Stimulated activated CD4-positive, alpha-beta T cell treated with anti-CD3 and anti-CD28 coated beads, Interleukin-12 subunit alpha, Interleukin-12 subunit beta, amount 100 ng/mL, for 4 hours (primary cell): ENCODE measurements at places on chromosomes 12 and 14.

GRCh38 chr12:1540690-1541089 lies 53.7 kb downstream of the FBXL14 start:
- DNase-seq: no peak

- DNase-seq: no peak
These were observed 64.5 kb upstream of the STK38L start for GRCh38 chr12:27179400-27180214.

DNA sequence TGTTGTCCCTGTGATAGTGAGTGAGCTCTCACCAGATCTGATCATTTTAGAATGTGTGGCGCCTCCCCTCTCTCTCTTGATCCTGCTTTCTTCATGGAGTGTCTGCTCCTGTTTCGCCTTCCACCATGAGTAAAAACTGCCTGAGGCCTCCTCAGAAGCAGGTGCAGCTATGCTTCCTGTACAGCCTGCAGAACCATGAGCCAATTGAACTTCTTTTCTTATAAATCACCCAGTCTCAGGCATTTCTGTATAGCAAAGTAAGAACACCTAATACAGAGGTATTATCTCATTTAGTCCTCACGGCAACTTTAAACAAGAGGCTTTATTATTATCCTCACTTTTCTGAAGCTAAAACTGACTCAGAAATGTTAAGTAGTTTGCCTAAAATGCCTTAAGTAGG lies 81.3 kb upstream of the BTG1 start:
- DNase-seq: no peak

DNA sequence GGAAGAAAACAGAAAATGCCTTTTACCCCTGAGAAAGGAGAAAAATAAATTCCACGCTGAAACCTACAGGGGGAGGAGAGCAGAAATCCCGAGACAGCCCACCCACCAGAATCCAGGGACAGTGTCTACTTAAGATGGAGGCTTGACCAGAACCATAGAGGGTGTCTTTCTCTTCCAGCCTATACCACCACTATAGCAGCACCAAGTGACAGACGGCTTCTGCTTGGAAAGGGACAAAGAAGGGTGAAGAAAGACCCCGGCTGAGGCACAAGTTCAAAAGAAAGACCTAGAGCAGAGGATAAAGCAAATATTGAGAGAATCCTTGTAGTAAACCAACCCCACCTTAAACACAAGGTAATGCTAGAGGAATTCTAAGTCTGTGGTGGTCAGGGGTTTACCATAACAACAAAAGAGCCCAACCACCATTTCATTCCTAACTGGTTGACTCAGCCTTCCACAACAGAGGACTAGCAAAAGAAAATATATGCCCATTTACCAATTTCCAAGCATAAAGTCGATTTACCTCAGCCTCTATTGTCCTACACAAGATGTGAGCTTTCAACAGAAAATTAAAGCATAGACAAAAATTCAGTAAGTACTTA lies 105.3 kb upstream of the FOXG1 start:
- no peak for DNase-seq

DNA sequence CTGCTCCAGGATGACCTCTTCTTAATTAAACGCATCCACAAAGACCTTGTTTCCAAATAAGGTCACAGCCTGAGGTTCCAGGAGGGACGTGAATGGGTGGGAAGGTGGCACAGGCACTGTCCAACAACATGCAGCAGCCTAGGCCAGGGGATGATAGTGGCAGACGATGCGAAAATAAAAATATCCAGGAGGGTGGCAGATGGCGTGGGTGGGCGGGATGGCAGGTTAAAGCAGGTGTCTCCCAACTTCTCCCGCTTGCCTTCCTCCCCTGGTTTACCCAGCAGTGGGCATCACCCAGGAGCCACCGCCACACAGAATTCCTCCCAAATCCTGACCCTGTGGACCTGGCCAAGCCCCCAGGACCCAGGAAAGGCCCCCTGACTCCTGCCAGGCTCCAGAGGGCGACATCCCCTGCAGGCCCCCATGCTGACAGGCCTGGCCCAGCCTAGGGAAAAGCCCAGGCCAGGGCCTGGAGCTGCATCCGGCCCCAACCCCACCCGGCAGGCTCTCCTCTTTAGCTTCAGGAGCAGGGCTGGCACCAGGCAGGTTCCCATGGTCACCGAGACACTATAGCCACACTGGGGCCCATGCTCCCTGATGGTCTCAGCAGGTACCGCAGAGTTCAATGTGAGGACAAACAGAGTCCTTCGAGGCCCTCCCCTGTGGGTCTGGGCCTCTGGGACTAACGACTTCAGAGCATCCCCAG lies 9.7 kb downstream of the NCOR2 start:
- no peak for DNase-seq

- no peak for DNase-seq
These were observed 68.7 kb downstream of the RGS6 start for GRCh38 chr14:72000907-72001306.

DNA sequence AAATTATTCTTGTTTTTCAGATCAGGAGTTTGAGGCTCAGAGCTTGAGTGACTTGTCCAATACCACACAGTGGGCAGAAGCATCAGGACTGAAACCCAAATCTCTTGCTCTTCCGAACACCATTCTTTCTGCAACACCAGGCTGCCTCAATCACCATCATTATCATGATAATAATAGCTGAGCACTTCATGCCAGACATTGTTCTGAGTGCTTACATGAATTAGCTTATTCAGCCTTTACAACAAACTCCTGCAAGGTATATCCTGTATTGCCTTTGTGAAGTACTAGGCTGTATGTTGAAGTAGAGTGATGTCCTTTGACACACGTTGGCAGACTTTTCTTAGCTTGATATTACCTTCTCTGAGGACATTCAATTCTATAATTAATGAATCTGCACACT lies 257.4 kb upstream of the ATP2B1 start:
- DNase-seq: no peak

DNA sequence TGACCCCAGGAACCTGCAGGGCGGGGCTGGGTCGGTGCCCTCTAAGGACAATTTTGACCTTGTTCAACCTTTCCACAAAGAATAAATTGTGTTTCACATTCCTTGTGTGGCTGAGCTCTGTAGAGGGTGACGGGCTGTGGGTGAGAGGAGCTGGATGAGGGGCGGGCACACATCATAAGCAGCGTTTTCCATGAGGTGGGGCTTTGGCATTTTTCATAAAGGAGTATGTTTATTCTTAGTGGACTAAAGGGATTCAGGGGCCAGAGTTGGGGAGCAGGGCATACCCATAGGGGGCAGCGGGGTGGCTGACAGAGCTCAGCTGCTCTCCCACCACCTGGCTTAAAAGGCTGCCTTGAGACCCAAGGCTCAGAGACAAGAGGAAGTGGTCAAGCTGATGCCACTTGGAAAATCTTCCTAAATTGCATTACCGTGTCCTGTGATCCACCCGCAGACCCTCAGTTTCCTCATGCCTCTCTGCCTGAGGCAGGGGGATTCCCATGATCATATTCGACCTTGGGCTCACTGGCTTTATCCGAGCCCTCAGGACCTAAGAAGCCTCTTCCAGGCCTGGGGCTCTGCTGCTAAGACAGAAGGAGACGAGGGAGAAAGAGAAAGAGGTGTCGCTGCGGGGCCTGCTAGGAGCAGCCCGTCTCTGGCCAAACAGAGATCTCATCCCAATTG lies 11.4 kb downstream of the MMP14 start:
- DNase-seq: no peak

DNA sequence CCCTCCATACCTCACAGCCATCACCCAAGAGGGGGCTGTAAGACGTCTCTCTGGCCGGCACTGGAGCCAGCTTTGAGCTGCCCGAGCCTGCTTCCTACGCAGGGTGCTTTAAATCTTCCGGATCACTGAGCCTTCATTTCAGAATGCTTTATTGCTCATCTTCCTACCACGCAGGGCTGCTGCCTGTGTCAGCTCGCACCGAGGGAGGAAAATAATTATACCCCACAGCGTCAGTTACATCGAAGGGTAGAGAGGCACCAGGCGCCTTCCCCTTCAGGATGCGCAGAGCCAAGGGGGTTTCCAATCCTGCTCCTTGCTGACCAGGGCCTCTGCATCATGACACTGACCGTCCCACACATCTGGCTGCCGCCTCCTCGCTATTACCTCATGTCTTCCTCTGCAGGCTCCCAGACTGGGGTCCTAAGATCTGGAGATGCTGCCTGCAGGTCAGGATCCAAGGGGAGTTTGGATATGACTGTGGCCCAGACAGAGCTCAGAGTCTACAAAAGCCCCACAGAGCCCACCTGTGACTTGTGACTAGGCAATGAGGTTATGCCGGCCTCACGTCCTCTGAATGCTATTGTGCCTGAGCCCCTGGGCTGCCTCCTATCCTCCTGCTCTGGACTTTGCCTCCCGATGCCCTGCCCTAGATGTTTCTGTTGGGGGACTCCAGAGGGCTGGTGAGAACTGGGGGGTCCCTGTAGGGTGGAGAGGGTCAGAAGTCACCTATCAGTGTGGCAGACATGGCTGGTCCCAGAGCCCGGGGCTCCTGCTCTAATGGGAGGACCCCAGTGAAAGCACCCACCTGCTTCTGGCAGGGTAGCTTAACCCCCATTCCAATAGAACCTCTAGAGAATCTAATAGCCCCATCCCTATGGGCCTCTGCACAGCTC lies 220.3 kb upstream of the RTL1 start:
- DNase-seq: no peak

DNA sequence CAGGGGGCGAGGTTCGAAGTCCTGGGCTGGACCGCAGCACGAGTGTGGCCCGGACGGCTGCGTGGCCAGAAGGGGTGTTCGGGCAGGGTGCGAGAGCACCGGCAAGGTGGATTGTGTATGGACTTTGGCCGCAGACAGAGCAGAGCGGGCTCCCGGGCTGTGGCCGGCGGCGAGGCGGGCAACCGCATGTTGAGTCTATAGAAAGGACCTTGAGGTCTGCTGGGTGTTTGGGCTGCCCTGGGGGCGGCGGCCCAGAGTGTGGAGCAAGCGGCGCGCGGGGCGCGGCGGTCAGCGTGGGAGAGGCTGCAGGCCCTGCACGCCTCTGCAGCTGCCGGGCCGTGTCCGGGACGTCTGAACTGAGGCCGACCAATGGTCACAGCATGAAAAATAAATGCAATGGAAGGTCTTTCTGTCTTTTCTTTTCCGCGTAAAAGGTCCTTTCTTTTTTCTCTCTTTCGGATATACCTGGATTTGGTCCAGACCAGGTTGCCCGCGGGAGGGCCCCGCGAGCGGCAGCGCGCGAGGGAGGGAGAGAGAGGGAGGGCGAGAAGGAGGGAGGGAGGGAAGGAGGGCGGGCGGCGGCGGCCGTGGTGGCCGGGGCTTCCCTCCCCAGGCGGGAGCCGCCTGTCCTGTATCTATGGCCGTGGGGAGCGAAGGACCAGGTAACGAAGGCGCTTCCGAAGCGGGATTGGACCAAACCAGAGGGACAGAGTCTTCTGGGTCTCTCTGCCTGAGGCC lies 5.5 kb upstream of the HOXC9 start:
- no peak for DNase-seq

GRCh38 chr14:82725213-82725612 lies 1191.6 kb upstream of the SEL1L start:
- DNase-seq: no peak
